Endothelial cell (in vitro differentiated cells): ENCODE measurements at places on chromosomes 4 and X. TPM values are rescaled to one million over a fixed set of nuclear protein-coding genes. Genes with fewer than 3 reads are reported as not detected.

DNA sequence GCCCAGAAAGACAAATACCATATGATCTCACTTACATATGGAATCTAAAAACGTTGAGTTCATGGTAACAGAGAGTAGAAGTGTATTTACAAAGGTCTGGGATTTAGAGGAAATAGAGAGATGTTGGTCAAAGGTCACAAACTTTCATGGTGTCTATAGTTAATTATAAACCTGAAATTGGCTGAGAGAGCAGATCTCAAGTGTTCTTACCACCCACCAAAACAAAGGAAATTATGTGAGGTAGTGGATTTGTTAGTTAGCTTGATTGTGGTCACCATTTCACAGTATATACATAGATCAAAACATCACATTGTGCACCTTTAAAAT lies 186.8 kb downstream of the NWD2 start:
- no peaks in the 10 kb centered on the region for H3K4me1 ChIP-seq
- no peak for DNase-seq
- no peak overlapping the region for H3K27ac ChIP-seq
- H3K27me3 ChIP-seq, result no peaks in the 10 kb centered on the region
- H3K36me3 ChIP-seq, result no peaks in the 10 kb centered on the region

DNA sequence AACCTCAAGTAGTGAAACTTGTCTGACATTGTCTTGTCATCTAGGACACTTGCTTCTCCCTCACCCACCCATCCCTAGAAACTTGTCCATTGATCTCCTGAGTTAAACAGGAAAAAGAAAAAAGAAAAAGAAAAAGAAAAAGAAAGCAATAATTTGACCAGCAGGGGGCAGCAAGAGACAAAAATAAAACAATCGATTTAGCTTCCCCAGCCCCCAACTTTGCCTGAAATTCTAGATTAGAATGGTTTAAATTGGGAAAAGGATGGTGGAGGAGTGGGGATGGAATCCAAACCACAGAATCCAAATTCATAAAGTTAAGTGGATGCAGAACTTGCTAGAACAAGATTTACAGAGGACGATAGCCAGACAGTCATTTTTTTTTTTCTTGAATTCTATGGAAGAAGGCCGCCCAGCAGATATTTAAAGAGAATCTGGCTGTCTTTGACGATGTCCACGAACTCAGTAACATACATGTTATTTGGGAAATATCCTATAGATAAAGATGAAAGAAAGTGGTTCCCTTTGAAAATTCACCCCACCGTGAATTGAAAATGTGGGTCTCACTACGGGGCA lies 282.9 kb downstream of the USP46 start:
- H3K36me3 ChIP-seq, result no peaks in the 10 kb centered on the region
- peaks cover 7% of the 10 kb centered on the region for H3K4me1 ChIP-seq
- H3K27me3 ChIP-seq, result no peaks in the 10 kb centered on the region

DNA sequence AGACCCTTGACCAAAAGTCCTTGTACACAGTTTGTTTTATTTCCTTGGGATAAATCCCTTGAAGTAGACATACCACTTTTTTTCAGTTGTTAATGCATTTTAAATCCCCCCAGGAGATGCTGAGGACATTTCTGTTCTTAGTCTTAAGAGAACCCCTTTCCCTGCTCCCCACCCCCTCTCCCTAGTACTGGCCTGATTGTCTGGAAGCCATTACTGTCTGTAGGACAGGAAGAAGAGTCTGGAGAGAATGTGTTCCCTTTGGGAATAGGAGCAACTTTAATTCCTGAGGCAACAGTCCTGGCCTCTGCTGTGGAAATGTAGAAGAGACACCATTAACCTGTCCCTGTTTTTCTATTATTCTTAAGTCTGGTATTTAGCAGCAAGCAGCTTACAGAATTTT lies 52.3 kb upstream of the TMEM131L start:
- H3K4me3 ChIP-seq, result no peak overlapping the region
- no peak for DNase-seq
- H3K4me1 ChIP-seq, result peaks cover 19% of the 10 kb centered on the region
- H3K27ac ChIP-seq, result peak overlapping the region; percentile 42

DNA sequence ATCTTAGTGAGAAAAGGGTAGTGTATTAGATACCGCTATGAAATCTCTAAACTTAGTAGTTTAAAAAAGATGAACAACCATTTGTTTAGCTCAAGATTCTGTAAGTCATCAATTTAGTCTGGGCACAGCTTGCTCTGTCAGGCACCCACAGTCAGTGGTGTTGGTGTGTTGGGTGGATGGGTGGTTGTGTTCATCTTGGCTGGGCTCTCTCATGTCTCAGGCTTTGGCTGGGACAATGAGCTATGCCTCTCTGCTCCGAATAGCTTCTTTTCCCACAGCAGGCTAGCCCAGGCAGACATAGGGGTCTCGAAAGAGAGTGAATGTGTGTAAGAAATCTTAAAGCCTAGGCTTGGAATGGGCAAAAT lies 127.0 kb upstream of the GATB start:
- H3K36me3 ChIP-seq, result no peaks in the 10 kb centered on the region
- H3K4me3 ChIP-seq, result no peak overlapping the region
- H3K27ac ChIP-seq, result no peak overlapping the region
- no peaks in the 10 kb centered on the region for H3K27me3 ChIP-seq
- no peak for DNase-seq

DNA sequence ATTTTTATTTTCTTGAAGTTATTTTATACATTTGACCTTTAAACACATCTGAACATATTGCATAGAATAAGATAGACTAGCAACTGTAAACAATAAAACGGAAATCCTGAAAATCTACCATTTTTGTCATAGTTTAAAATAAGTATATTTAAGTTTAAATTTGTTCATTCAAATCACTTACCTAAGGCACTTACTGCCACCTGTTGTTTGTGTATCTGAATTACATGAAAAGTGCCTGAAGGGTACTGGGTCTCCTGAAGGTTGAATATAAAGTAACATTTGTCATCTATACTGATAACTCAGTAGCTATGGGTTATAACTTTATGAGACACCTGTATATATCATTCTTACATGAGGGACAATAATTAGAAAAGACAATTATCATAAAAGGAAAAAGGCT lies 38.6 kb downstream of the TRPC5 start:
- no peak overlapping the region for H3K27ac ChIP-seq
- H3K36me3 ChIP-seq, result no peaks in the 10 kb centered on the region
- peak; percentile 3 for DNase-seq
- no peaks in the 10 kb centered on the region for H3K27me3 ChIP-seq

DNA sequence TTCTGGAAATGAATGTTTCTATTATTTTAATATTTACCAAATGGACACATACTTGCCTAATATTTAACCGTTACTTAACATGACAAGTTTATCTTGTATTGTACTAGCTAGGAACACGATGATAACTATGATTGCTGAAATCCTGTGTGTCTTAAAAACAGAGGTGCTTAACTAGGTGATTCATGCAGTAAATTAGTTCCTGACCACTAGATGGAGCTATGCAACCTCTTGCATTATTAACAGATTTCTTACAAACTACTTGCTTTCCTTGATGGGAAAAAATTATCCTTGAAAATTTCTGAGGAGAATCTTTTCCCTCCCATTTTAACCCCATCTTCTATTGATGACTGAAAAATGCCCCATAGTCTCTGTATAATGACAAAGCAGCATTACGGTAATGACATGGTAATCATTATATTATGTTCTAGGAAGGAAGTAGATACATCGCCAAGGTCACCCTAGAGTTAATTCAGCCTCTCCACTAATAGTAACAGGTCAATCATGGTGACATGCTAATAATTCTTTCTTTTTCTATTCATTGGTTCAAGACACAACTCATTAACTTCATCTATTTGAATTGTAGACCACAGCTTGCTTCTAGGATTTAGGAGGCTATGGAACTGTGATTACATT lies 844.2 kb downstream of the RAPGEF2 start:
- no peaks in the 10 kb centered on the region for H3K4me1 ChIP-seq
- H3K4me3 ChIP-seq, result no peak overlapping the region
- no peak overlapping the region for H3K27ac ChIP-seq
- DNase-seq, result no peak

- no peak overlapping the region for H3K27ac ChIP-seq
- no peaks in the 10 kb centered on the region for H3K36me3 ChIP-seq
- no peaks in the 10 kb centered on the region for H3K27me3 ChIP-seq
- no peak for DNase-seq
- H3K4me1 ChIP-seq, result peaks cover 5% of the 10 kb centered on the region
These were observed 115.8 kb downstream of the HS6ST2 start for GRCh38 chrX:132842460-132843238.

DNA sequence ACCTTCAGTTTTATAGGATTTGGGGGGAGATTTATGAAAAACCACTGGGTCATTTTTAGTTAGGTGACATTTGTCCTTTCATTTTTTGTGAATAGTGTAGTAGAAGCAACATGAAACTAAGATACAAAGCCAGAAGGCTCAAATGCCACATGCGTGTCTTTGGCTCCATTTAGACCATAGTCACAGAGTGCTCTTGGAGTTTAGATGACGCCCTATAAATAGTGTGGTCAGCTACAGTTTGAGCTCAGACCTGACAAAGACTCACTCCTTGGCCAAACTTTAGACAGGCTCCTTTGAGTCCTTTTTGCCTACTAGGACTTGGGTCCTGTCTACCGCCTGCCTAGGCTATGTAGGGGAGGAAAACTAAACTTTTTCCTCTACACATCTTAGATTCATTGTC lies 16.8 kb upstream of the PAGE1 start:
- H3K36me3 ChIP-seq, result no peaks in the 10 kb centered on the region
- no peak overlapping the region for H3K27ac ChIP-seq
- H3K4me1 ChIP-seq, result no peaks in the 10 kb centered on the region
- no peak for DNase-seq
- H3K27me3 ChIP-seq, result no peaks in the 10 kb centered on the region
- no peak overlapping the region for H3K4me3 ChIP-seq

GRCh38 chr4:55395529-55396307 lies at the start of gene TMEM165:
Gene TMEM165, plus strand, starts transcription at chr4:55395957. Its CDS starts 233 bp downstream, at chr4:55396190.
- peak within 1 kb of the TSS; percentile 100 for H3K4me3 ChIP-seq
- DNase-seq, result peak; percentile 88
- peaks cover 34% of the 10 kb centered on the region for H3K36me3 ChIP-seq
- peaks cover 42% of the 10 kb centered on the region for H3K4me1 ChIP-seq

DNA sequence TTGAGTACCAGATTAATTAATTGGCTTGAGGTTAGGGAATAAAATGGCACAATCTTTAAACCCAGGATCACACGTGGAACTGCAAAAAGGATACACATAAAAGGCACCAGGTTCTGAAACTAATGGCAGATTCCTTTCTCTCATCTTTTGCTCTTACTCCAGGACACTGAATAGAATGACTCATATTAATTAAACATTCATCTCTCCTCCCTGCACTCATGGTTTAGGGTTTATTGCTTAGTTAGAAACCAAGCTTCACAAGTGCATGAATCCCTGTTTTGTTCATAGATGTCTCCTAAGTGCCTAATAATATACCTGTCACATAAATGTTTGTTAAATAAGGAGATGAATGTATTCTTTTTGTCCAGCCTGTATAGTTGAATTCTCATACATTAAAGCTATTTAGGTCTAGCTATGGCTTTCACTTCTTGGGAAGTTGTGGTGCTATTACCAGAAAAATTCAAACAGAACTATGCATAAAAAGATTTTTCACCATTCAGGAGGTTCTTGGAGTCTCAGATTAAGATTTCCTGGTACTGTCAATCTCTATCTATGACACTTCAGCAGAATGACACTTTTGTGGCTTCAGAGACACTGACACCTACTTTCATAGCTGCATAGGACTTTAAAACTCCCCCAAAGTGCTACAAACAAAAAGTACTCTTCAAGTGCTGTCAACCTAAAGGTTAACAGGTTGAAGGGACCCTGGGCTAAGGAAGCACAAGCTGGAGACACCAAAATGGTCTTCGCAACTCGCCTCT lies 7.4 kb downstream of the CORIN start:
- no peak for DNase-seq
- no peak overlapping the region for H3K4me3 ChIP-seq
- H3K27me3 ChIP-seq, result peaks cover 2% of the 10 kb centered on the region

GRCh38 chr4:118975449-118976192 lies 87.0 kb downstream of the SYNPO2 start:
- no peak overlapping the region for H3K27ac ChIP-seq
- H3K27me3 ChIP-seq, result peaks cover 2% of the 10 kb centered on the region
- no peaks in the 10 kb centered on the region for H3K36me3 ChIP-seq
- H3K4me3 ChIP-seq, result no peak overlapping the region

DNA sequence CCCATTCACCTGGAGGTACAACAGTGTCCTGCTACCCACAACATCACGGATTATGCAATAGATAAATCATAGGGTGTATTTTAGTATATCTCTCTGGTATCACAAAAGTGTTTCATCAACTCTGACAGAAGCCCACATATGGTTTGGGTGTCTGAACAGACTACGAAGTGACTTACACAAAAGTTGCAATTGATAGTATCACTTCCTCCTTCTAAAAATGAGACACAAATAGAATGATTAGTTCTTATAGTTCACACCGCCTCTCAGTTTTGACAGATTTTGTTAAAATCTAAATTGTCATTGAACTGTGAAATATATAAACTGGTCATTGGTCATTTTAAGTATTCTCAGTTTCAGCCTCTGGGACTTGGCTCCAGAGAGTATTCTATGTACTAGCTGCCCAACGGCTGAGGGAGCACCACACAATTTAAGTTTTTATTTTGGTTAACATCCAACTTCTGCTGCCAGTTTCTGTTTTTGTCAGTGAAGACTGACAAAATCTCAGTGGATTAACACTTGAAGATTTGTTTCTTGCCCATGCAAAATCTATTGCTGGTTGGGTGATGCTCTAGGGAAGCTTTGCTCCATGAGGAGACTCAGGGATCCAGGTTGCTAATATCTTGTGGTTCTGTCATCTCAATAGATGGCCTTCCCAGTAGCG lies 113.8 kb upstream of the PUDP start:
- no peaks in the 10 kb centered on the region for H3K4me1 ChIP-seq
- DNase-seq, result no peak
- peaks cover 3% of the 10 kb centered on the region for H3K27me3 ChIP-seq
- no peaks in the 10 kb centered on the region for H3K36me3 ChIP-seq
- H3K27ac ChIP-seq, result no peak overlapping the region
- H3K4me3 ChIP-seq, result no peak overlapping the region

DNA sequence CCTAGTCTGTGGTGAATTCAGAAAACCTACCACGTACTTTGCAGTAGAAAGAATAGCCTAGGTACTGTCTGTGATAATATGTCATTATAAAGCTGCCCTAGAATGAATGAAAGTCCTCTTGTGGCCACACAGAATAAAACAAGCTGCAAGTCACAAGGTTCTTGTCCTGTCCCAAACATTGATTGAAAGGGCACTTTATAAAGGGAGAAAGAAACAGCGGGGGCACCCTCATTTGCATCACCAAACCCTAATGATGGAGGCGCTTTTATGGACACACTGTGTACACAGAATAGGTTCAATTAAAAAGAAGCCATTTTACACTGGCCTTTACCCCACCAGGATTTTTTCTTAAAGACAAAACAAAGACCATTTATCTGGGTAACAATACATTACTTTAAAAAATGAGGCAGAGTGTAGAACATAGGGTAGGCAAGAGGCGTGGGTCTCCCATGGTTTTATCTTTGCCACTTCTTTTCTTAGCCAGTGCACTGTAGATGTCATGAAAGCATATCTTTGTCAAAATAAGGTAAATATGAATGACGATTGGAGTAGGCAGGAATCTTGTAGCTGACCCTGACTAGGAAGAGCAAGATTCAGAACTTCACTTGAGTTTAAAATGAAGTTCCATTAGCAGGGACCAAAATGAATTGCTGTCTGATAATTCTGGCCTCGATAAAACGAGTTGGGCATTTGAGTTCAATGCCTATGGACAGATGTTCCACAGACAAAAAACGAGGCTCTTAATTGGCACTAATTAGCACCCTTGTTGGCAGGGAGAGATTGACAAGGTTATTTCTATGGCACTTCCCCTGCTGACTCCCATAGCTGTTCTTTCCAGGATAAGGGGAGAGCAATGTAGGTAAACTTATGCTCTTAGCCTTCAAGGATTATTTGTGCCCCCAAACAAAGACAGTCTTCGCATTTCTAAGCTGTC lies 365.1 kb downstream of the AFF2 start:
- no peak overlapping the region for H3K4me3 ChIP-seq
- H3K27ac ChIP-seq, result no peak overlapping the region
- no peak for DNase-seq

GRPR gene
- 0.54 TPM for total RNA-seq
